ENCODE measurements at places on chromosomes 1 and 21.
A peak's percentile ranks its signal among the peaks of the same experiment; 100 is the strongest.

DNA sequence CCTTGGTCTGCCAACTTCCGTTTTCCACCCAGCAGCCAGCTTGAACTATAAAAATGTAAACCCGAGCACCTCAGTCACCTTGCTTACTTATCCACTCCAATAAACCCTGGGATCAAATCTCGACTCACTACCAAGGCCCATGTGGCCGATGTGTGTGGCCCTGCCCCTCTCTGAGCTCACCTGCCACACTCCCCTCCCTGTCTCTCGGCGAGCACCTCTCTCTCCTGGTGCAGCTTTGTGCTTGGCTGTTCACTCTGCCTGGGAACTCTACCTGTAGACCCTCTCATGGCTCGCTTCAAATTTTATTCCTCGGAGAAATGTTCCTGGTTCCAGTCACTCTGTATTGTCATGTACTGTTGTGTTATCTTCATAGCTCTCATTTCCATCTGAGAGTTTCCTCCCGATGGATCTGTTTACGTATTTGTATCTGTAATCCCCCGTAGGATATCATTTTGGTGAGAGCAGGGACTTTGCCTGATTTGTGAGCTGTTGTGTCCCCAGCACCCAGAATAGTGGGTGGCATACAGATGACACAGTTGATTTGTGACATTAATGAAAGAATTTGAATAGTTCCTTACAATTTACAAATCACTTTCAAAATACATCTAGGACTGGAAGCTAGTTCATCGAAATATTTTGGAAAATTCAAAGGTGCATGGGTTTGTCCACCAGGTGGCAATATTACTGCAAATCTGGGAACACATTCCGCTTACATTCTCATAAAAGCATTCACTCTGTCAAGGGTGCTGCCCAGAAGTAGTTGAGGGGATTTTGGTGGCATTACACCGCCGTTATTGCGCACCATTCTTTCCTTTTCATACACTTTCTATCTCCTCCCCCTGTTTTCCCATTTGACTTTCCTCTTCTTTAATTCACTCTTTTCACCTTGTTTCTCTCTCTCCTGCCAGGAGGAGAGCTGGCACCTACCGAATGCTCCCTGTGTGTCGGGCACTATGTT, 95.3 kb downstream of the ABCA4 start:
- peak; percentile 78 for DNase-seq

GRCh38 chr1:41454406-41454805, 30.1 kb downstream of the EDN2 start:
- DNase-seq = no peak

GRCh38 chr21:28375708-28376385, 616.8 kb downstream of the LTN1 start:
- DNase-seq = peak; percentile 57

DNA sequence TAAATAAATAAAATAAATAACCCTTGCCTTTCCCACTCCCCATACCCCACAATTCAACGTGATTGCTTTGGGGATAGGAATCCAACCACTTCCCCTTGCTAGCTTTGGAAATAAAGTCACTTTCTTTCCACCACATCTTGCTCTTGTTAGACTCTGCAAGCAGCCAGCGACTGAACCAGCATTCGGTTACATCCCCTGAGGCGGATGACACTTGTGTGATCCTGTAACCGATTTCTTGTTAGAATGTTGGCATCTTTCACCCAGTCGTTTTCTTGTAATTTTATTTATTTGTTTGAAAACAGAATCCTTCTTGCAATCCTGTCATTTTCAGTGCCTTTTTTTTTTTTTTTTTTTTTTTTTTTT, 1.6 kb upstream of the IFNGR2 start:
- DNase-seq = peak; percentile 78

GRCh38 chr1:163661391-163661790, 339.6 kb downstream of the NUF2 start:
- DNase-seq = no peak

DNA sequence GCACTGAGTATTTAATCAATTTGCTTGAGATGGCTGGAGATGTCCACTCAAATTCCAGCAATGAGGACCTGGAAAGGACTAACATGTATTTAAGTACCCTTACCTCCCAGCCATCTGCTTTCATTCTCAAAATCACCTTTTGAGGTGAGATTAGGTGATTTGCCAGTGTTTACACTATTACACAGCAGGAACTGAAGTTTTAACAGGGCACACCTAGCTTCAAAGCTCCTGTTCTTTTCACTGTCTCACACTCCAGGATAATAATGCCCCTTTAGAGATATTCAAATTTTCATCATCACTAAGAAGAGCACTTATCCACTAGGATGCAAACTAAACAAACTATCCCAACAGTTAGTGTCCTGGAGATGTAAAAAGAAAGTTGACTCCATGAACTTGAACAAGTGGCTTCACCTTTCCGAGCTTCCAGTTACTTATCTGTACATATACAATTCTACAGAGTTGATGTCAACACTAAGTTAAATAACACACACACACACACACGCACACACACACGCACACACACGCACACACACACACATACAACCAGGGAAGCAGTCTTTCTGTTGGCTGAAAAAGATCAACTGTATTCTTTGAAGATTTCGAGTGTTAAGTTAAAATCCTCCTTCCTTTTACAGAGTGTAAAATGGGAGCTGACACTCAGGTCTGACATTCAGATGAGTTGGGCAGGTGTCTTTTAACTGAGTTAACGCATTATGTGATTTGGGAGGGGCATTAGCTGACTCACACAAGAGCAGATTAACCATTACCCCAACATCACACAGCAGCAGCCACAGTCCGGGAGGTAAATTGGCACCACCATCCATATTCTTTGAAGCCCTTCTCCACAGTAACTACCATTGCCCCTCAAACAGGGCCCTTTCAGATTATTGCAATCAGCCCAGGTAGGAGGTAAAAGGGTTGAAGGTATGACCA, 15.5 kb upstream of the JAK1 start:
- no peak for DNase-seq

DNA sequence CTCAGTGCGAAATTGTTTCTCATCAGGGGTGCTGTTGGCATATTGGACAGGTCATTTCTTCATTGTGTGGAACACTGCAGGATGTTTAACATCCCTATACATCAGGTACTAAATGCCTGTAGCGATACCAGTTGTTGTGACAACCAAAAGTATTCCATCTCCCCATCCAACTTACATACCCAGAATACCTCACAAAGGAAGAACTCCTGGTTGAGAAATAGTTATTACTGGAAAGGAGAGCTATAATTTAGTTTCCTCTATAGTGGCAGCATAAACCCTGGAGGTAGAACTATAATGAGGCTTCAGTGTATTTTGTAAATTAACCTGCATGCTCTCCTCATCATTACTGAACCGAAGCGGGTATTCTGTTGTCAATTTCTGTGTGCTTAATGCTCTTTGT, 45.1 kb downstream of the IVNS1ABP start:
- no peak for DNase-seq

- no peak for DNase-seq
Observed at GRCh38 chr1:195026792-195027191, 1581.4 kb downstream of the KCNT2 start.

GRCh38 chr1:55057270-55057955, 18.1 kb downstream of the PCSK9 start:
- no peak for DNase-seq

DNA sequence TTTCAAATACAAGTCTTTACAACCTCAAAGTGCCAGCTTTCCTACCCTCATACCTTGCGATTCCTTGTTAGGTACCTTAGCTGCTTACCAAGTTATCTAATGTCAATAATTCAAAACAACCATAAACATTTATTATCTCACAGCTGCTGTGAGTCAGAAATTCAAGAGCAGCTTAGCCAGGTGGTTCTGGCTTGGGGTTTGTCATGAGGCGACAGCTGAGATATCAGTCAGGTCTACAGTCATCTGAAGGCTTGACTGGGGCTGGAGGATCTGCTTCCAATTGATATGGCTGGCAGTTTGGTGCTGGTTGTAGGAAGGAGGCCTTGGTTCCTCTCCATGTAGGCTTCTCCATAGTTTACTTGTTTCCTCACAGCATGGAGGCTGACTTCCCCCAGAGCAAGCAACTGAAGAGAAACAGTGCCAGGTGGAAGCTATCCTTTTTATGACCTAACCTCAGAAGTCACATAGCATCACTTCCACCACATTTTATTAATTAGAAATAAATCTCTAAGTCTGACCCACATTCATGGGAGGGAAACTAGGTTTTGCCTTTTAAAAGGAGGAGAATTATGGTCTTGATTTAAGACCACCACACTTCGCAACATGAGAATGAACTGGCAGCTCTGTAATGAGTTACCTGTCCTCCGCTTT, 103.3 kb upstream of the FGGY start:
- DNase-seq = no peak

DNA sequence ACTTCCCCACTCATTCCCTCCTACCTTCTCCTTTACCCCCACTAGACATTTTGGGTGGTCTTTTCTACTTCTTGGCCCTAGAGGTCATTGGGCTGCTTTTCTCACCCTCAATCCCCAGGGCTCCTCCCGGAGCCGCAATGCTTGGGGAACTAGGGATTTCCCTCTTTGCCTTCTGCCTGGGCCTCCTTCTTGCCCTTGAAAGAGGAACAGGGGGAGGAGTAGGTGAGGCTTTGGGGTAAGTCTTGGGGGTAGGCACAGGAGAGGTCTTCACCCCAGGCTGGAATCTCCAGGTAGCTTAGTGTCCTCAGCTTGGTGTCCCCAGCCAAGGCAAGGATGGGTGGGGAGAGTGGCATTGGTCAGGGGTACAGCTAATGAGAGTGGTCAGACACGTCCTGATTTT, 56.2 kb upstream of the EPS8L3 start:
- DNase-seq = no peak

- DNase-seq = no peak
Observed at GRCh38 chr1:9481048-9481447, 58.2 kb upstream of the SLC25A33 start.

DNA sequence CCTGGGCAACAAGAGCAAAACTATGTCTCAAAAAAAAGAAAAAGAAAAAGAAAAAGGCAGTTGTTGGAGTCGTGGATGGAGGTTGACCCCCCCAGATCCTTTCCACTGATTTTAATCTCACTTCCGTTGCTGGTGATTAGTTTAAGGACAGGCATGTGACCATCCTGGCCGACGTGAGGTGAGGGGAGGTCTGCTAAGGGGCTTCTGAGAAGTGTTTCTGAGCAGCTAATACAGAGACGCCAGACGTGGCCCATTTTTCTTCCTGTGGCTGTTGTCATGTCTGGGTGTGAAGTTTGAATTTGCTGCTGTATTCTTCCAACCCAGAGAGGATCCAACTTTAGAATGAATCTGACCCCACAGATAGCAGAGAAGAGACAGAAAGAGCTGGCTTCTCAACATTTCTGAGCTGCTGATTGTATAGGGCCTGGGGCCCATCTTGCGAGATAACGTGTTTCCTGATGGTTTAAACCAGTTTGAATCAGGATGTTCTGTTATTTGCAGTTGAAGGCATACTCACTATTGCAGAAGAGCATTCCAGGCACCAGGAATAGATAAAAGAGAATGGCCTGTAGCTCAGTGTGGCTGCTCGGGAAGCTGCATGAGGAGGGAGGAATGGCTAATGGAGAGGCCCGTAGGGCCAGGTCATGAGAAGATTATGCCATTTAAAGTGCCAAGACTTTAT, 22.8 kb upstream of the SSBP3 start:
- DNase-seq = no peak

GRCh38 chr1:196661345-196661744, 9.5 kb downstream of the CFH start:
- DNase-seq = no peak

- no peak for DNase-seq
Observed at GRCh38 chr21:18155508-18156193, 89.0 kb upstream of the CHODL start.

GRCh38 chr1:201042779-201043461, 19.4 kb upstream of the KIF21B start:
- DNase-seq = peak; percentile 63
